Stimulated activated CD4-positive, alpha-beta T cell treated with anti-CD3 and anti-CD28 coated beads, Interleukin-1b, Interleukin-23, amount 100 ng/mL, for 1 hour (primary cell): ENCODE measurements at places on chromosomes 6 and 20.

DNA sequence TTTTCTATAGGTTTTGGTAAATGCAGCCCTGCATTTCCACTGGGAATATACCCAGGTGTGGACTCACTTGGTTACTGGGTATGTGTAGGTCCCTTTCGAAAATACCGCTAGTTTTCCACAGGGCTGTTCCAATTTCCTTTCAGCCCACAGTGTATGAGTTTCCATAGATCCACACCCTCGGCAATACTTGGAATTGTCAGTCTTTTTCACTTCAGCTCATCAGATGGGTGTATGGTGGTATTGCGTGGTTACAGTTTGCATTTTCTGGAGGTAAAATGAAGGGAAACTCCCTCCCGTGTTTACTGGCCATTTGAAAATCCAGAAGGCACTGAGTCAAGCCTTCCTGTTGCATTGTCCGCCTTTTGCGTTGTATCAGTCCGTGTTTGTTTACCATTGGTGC lies 453.6 kb downstream of the CDH26 start:
- no peak for DNase-seq

DNA sequence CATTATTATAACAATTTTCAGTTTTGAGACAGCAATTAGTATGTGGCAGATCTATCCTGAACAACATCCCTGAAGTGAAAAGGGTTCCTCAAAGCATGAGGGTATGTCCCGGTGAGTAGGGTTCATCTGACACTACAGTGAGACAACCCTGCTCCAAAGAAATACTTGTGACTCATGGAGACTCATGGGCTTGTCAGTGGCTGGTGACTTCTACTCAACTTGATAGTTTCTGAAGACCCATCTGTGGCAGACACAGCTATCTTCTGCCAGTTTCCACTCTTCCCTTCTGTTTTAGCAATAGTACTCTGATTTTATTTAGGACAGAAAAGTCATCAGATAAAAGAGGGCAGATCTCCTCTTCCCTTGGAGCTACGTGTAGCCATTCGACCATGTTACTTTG lies 41.4 kb downstream of the MAP3K7 start:
- DNase-seq: no peak

GRCh38 chr20:7470912-7471311 lies 469.3 kb downstream of the HAO1 start:
- DNase-seq: no peak

DNA sequence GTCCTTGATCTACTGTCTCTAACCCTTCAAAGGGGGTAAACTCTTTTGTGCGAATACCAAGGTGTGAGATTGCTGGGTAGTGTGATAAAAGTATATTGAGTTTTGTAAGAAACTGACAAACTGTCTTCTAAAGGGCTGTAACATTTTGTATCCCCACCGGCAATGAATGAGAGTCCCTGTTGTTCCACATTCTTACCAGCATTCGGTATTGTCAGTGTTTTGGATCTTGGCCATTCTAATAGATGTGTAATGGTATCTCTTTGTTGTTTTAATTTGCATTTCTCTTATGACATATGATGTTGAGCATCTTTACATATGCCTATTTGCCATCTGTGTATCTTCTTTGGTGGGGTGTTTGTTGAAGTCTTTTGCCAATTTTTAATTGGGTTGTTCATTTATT lies 1090.7 kb downstream of the KIF16B start:
- DNase-seq: no peak

DNA sequence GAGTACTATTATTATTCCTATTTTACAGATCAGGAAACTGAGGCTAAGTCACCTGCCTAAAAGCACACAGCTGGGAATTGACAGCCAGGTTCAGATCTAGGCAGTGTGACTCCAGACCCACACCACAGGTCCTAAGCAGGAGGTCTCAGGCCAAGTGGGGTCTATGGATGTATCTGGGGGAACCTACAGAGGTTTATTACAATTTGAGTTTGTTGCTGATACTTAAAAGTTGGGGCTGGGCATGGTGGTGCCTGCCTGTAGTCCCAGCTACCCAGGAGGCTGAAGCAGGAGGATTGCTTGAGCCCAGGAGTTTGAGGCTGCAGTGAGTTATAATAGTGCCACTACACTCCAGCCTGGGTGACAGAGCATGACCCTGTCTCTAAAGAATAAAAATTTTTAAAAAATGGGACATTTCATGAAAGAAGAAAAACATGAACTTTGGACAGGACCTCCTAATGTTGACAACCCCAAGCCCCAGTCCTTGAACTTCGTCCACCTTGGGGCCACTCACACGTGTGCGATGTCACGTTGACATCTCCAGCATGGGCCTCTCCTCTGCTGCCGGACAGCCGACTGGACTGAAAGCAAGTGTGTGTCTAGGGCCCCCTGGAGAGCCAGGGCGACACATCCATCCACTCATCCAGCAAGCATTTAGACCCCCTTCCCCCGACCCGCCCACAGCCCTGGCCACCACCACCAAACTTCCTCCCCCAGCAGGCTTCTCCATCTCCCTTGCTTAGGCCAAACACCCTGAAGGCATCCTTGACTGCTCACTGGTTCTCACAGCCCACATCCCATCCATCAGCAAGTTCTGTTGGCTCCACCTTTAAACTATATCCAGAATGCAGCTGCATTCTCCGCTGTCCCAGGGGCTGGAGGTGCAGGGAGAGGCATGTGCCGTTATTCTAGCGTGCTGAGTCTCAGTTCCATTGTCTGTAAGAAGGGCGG lies 40.0 kb downstream of the NOL4L start:
- DNase-seq: no peak

- DNase-seq: no peak
Observed at GRCh38 chr6:138671351-138671750, 102.2 kb upstream of the CCDC28A start.

DNA sequence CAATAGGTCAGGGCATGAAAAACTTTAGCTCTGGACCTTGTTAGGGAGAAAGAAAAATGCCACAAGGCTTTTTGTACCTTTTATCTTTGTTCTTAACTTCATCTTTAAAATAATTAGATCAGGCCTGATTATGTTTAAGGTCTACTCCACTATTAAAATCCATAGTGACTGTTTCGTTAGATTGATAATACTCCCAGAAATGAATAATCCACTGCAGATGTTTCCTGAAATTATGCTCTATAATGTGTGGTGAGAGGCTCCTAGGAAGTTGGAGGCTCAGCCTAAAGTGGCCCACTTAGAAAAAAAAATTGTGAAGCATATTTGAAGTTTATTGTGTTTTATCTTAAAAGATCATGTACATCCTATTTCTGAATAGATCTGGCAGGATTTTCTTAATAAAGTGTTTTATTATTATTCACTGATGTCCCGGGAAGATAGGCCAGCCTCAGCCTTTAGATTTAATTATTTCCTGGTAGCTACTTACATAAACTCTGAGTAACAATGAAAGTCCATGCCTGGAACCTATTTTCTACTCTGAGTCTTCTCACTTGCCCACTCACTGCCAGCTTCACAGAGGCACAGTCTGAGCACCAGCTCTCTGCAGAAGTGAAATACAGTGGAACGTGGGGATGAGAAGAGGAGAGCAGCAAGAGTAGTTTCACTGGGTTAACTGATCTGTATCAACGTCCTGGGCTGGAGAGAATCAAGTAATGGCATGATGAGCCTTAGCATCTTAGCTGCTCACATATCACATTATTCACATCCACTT lies 126.8 kb upstream of the TMEM170B start:
- no peak for DNase-seq

DNA sequence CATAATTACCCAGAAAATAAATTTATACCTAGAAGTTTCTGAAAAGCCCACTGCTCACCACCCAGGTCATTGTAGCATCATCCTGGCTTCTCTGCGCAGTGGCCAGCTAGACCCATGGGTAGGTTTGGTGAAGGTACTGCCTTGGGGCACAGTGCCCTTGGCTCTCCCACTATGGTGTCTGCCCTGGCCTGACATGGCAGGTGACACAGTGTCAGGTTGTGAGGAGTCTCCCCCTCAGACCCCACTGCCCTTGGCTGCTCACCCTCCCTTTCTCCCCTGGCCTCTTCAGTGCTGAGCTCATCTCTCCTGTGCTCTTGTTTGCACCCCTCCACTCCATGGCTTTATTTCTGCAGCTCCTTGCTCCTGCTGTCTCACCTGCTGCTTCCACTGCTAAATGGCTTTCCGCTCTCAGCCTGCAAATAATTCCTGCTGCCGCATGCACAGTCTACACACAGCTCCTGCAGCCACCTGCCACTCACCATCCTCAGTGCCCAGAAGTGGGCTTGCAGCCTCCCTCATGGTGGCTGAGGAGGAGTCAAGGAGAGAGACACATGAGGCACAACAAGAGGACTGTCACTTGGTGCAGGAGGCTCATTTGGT lies 313.4 kb upstream of the MOCS1 start:
- DNase-seq: no peak

DNA sequence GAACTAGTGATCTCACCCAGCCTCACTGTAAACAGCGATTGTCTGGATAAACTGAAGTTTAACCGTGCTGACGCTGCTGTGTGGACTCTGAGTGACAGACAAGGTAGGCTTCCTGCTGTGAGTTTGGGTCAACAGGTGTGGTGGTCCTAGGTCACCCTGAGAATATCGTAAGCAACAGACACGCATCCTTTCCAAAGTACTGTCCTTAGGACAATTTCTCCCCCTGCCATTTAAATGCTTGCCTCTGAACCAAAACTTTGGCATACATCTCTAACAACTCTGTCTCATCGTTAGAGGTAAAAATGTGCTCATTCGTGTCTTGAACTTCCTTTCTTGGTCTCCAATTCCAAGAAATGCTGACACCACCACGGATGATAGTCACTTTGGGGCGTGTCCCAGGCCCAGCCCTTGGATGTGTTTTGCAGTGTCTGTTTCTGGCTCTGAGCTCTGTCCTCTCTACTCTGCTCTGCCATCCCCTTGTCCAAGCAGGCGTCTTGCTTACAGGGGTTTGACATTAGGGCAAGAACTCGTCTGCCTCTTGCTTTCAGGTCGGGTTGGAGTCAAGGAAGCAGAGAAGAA lies 95.5 kb downstream of the EYA2 start:
- no peak for DNase-seq

GRCh38 chr20:20454850-20455627 lies 87.1 kb downstream of the INSM1 start:
- DNase-seq: no peak

GRCh38 chr6:162849269-162849668 lies 121.5 kb downstream of the PACRG start:
- DNase-seq: no peak

GRCh38 chr6:127481628-127482027 lies 22.4 kb upstream of the KIAA0408 start:
- DNase-seq: no peak

GRCh38 chr20:62721511-62722370 lies 13.1 kb downstream of the NTSR1 start:
- no peak for DNase-seq

GRCh38 chr6:116246089-116246488 lies 7.8 kb downstream of the TSPYL4 start:
- DNase-seq: no peak

DNA sequence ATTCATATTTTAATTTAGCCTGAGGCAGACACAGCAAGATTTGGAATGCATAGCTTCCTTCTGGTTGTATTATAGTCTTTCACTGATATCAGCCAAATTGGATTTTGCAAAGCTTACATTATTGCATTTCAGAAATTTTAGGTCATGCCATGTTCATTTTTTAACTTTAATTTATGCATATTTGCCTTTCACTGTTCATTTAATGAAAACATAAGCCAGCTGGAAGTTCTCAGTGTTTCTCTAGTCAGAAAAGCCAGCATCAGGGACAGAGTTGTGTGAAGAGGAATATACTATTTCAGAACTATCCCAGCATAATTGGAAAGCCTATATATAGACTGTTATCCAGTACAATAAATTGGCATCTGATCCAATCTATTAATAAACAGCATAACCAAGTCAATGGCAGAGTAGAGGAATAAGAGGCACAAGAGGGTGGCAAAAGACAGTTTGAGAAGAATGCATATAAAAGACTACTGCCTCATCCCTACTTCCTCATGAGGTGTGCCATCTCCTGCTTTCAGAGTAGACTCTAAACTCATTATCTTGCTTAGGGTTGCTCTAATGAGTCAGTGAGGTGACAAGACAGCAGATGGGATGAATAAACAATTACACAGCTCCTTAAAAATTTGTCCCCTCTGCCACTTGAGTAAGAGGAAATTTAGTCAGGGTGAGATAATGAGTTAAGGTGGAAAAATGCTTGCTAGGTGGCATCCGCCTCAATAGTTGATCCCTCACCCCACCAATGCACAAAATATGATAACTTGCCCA lies 159.8 kb upstream of the HCRTR2 start:
- no peak for DNase-seq

DNA sequence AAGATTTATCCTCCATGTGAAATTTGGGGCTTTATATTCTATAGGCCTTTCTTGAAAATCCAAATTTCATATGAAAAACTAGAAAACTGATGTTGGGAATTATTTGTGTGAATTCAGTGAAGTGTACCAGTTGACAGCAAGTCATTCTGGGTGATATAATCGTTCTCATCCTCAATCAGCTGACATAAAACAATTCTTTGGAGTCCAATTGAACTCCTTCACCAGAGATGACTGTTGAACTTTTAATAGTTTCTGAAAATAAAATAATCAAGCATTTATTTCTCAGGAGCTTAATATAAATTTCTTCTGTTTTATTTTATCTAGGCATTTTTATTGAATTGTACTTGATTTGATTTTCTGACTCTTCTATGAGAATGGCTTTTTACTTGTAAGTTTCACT lies 92.6 kb downstream of the ADGRB3 start:
- DNase-seq: no peak

DNA sequence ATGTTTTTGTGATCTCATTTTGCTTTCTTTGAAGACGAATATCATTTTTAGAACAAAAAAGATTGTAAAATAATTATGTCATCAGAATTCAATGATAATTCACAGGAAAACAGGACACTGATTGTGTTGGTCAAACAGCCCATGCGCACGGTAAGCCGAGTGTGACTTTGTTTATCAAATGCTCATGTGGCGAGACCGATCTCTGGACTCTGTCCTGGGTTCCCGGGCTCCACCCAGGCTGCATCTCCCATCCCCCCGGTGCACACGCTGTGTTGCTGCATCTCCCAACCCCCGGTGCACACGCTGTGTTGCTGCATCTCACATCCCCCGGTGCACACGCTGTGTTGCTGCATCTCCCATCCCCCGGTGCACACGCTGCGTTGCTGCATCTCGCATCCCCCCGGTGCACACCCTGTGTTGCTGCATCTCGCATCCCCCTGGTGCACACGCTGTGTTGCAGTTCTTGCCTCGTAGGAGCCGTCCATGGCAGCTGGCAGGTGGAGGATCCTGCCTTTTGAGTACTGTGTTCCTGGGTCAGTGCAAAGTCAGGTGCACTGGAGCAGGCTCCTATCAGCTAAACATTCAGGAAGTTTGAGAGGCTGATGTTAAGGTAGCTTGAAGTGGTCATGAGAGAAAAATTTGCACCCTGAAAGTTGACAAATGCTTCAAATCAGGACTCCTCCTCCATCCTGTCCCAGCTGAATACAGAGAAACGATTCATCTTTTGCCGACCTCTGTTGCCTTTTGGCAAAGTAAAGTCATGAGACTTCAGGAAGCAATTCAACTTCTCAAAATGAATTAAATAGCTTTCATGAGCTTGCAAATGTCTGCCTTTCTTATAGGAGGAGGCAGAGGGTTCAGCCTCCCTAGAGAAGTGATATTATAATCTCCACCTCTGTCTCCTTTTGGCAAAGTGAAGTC lies 77.1 kb upstream of the FRMD1 start:
- DNase-seq: no peak
